ENCODE measurements at places on chromosomes 12 and 14. TPM values are rescaled to one million over a fixed set of nuclear protein-coding genes. Genes with fewer than 3 reads are reported as not detected.
A peak's percentile ranks its signal among the peaks of the same experiment; 100 is the strongest.

GPRC5D gene
- not detected for total RNA-seq

LIN7A gene
- total RNA-seq = not detected

DHRS4 gene
- total RNA-seq = 15.5 TPM

DNA sequence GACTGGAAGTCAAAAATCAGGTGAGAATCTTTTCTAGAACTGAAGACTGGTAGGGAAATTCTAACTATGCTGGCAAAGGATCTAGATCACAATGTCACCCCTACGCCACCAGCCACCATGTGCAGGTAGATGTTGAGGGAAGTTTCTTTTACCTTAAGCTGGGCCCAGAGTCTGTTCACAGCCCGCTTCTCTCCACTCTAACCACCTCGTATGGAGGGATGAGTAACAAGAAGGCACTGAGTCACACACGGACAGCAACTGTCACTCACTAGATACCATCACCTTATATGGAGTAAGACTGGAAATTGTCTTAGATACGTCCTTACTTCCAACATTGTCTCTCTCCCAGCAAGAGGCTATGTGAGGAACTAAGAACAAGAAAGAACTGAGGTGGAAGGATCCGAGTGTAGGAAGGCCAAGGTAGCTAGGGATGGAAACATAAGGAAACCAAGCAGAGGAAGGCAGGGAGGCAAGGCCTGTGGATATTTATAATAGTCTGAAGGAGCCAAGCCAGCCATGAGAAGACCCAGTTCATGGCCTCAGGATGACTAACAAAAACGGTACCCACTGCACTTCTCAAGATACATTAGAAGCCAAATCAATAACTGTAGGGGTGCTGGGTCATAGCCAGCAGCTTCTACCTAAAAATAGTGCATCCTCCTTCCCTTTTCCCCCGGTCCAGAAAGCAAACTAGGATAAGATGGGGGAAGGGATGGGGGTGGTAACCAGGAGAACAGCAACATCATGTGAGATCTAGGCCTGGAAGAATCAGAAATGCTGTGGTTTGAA is 15.5 kb downstream of the REM2 start:
- H3K27me3 ChIP-seq = no peaks in the 10 kb centered on the region
- H3K4me3 ChIP-seq = no peak overlapping the region
- H3K27ac ChIP-seq = no peak overlapping the region
- no peak for DNase-seq
- peaks cover 4% of the 10 kb centered on the region for H3K4me1 ChIP-seq
- peaks cover 24% of the 10 kb centered on the region for H3K36me3 ChIP-seq

- H3K27me3 ChIP-seq = no peaks in the 10 kb centered on the region
- no peak for DNase-seq
- H3K27ac ChIP-seq = no peak overlapping the region
- no peaks in the 10 kb centered on the region for H3K36me3 ChIP-seq
- H3K4me3 ChIP-seq = no peak overlapping the region
Measured at GRCh38 chr12:11998944-11999315, 71.8 kb upstream of the BCL2L14 start.

DNA sequence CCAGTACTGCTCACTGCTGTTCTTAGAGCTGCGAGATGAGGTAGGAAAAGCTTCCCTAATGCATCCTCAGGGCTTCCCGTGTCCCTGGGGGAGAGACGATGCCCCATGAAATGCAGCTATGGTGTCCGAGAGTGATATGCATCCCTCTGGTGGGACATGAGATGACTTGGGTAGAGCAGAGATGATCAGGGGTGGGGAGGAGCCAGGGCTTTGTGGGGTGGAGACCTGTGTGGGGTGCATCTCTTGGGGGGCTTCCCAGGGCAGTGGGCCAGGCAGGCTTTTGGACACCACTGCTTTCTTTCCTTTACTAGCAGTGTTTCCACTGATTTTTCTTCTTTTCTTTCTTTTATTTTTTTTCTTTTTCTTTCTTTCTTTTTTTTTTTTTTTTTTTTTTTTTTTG is 147.3 kb downstream of the ADGRD1 start:
- no peak overlapping the region for H3K27ac ChIP-seq
- H3K36me3 ChIP-seq = no peaks in the 10 kb centered on the region
- peaks cover 18% of the 10 kb centered on the region for H3K4me1 ChIP-seq
- DNase-seq = no peak
- H3K4me3 ChIP-seq = no peak overlapping the region

DNA sequence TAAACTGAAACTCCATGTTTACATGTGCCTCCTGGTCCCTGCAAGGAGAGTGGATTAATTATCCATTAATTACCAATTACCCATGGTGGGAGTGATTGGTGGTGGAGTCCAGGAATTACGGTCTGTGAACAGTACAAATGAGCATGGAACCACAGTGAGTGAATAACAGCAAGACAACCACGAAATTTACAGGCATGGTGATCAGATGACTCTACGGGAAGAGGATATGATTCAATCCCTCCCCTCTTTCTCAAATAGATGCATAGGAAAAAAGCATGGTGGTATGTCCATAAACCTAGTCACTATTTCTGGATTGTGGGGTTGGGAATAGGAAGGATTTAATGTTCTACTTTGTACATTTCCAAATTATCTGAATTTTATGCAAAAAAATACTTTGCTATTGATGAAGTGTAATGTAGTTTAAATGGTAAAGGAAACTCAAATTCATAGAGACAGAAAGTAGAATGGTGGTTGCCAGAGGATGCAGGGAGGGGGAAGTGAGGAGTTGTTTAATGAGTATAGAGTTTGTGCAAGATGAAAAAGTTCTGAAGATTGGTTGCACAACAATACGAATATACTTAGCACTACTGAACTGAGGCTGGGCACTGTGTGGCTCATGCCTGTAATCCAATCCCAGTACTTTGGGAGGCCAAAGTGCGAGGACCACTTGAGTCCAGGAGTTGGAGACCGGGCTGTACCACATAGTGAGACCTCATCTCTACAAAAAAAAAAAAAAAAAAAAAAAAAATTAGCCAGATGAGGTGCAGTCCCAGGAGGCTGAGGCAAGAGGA is 41.2 kb upstream of the C12orf75 start:
- H3K27me3 ChIP-seq = no peaks in the 10 kb centered on the region
- H3K36me3 ChIP-seq = no peaks in the 10 kb centered on the region
- no peaks in the 10 kb centered on the region for H3K4me1 ChIP-seq
- H3K27ac ChIP-seq = no peak overlapping the region
- no peak overlapping the region for H3K4me3 ChIP-seq

DNA sequence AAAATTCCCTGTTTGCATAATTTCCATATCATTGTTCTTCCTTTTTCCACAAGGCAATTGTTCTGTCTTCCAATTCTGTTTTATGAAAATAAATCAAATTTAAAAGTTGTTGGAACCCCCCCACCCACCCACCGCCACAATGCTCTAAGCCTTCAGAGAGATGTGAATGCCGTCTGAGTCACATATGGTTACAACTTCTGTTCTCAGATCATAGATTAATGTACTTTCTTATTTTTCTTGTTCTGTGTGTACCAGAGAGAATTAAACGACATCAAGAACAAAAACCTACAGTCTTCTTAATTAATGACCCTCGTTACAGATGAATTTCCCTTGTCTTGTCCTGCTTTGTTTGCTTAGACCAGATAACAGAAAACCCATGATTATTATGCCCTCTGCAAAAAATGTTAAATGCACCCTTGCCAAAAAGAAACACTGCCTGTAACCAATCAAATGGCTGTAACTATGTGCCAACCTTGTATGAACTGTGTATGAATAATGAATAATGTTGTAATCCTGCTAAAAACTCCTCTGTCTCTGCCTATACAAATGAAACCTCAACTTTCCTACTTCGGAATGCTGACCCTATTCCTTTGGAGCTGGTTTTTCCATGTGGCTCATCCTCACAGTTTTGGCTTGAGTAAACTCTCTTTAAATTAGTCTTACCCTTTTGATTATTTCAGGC is 14.0 kb downstream of the OR6S1 start:
- H3K27ac ChIP-seq = no peak overlapping the region
- H3K4me3 ChIP-seq = no peak overlapping the region
- peaks cover 57% of the 10 kb centered on the region for H3K4me1 ChIP-seq
- no peak for DNase-seq

DNA sequence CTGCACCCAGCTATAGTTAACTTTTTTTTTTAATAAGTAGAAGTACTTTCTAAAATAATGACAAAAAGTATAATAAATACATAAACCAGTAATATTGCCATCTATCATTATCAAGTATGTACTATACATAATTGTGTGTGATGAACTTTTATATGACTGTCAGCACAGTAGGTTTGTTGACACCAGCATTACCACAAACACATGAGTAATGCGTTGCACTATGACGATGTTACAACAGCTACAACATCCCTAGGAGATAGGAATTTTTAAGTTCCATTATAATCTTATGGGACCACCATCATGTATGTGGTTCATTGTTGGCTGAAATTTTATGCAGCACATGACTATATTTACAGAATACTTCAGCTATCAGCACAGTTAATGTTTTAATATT is 62.9 kb upstream of the VSX2 start:
- H3K27ac ChIP-seq = no peak overlapping the region
- DNase-seq = no peak
- H3K36me3 ChIP-seq = no peaks in the 10 kb centered on the region
- no peak overlapping the region for H3K4me3 ChIP-seq
- H3K27me3 ChIP-seq = no peaks in the 10 kb centered on the region
- H3K4me1 ChIP-seq = no peaks in the 10 kb centered on the region

DNA sequence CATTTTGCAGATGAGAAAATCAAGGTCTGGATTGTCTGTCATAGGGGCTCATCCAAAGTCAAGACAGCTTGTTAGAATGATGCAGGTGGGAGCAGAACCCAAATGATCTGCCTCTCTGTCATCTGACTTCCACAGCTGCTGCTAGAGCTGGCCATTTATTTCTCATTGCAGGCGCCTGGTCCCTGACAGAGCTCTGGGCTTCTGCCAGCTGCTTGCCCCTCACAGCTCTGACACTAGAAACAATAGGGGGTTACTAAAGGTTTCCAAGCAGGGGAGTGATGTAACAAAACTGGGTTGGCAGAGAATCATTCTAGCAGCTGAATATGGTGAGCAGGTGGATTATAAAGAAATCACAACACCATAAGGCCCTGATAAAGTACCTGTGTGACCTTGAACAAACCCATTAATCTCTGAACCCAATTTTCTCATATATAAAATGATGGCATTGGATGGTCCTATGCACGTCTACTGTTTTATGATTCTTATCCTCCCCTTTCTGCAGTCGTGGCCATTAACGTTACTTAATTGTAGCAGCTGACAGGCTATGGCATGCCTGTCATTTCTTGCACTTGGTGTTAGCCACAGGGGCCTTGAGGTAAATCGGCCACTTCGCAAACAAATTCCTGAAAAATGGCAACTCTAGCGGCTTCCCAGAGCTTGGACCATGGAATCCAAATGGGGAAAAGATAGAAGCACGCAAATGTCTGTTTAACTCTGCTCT is 134.6 kb downstream of the RMST start:
- H3K4me3 ChIP-seq = no peak overlapping the region
- H3K36me3 ChIP-seq = no peaks in the 10 kb centered on the region
- H3K27ac ChIP-seq = no peak overlapping the region
- H3K4me1 ChIP-seq = no peaks in the 10 kb centered on the region
- DNase-seq = no peak
- H3K27me3 ChIP-seq = no peaks in the 10 kb centered on the region

DNA sequence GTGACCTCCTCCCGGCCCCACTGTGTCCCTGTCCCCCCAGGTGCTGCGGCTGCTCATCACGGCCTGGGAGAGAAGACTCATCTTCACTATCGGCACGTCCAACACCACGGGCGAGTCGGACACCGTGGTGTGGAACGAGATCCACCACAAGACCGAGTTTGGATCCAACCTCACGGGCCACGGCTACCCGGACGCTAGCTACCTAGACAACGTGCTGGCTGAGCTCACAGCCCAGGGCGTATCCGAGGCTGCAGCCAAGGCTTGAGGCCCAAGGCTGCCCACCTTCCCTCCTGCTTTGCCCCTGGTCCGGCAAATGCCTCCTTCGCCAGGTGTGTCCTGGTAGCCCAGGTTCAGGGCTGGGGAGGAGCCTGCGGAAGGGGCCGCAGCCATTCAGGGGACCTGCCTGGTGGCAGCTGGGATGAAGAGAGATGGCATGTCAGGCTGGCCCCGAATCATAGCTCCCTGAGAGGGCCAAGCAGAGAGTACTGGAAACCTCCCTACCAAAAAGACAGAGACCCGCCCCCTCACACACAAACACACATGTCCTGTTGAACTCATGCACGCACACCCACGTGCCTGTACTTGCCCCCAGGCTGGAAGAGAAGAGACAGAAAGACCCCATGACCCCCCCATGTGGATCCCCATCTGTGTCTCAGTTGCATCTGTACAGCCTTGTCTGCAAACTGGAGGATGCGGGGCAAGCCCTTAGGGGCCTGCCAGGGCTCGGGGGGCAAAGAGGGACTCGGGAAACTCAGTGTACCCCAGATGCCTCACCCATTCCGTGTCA is 38.7 kb downstream of the RASAL1 start:
- H3K4me1 ChIP-seq = peaks cover 23% of the 10 kb centered on the region
- no peak overlapping the region for H3K4me3 ChIP-seq
- H3K27ac ChIP-seq = no peak overlapping the region
- no peak for DNase-seq
- no peaks in the 10 kb centered on the region for H3K27me3 ChIP-seq

DNA sequence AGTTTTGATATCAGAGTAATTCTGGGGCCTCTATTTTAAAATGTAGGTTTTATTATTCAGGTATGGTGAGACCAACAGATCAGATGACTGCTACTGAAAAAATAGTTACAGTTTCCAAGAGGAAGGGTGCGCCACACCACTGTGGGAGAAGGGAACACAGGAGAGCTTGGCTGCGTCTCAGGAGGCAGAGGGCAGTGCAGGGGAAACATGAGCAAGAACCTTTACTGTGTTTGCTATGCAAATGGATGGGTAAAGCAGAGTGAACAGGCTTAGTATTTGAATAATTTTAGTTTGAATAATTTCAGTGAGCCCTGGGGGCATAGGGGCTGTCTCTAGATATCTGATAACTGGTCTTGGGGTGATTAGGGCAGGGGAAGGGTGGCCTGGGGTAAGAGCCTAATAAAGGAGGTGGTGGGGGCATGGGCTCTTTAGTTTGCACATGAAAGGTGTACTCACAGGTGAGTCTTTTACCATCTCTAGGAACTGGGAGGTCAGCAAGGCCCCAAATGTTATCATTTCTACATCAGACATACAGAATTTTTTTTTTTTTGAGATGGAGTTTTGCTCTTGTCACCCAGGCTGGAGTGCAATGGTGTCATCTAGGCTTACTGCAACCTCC is 196.8 kb upstream of the NEDD1 start:
- no peak overlapping the region for H3K4me3 ChIP-seq
- no peak overlapping the region for H3K27ac ChIP-seq
- no peaks in the 10 kb centered on the region for H3K4me1 ChIP-seq
- H3K27me3 ChIP-seq = no peaks in the 10 kb centered on the region
- no peak for DNase-seq

GRCh38 chr14:34628681-34629135 is 1.2 kb downstream of the SNX6 start:
- peak; percentile 27 for DNase-seq
- peak overlapping the region; percentile 97 for H3K27ac ChIP-seq
- peak overlapping the region; percentile 88 for H3K4me3 ChIP-seq
- peaks cover 46% of the 10 kb centered on the region for H3K4me1 ChIP-seq
- H3K27me3 ChIP-seq = no peaks in the 10 kb centered on the region
